ENCODE measurements at places on chromosomes 2 and 18.

DNA sequence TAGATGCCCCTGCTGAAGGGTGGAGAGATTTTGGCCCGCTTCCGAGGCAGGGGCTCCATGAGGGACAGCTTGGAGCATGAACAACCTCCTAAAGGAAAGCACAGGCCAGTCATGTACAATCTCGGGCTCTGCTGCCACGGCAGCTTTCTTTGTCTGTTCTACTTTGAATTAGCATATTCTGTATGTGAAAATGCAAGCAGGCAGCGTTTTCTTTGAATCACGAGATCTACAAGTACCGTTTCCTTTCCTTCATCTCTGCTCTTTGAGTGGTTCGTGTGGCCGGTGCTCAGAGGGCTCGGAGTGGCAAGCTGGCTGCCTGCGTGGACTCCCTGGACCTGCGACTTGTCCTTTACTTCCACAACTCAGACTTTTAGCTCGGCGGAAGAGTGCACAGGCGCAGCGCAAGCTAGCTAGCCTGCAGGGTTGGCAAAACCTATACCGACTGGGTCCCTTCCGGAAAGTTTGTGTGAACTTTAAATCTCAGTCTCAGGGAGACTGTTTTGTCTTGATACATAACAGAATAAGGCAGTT lies 6.9 kb downstream of the TWIST2 start:
- no peak for DNase-seq

- DNase-seq, result peak; percentile 99
These were observed 105.9 kb upstream of the CREB1 start for GRCh38 chr2:207423886-207424285.

- no peak for DNase-seq
These were observed 134.1 kb upstream of the GPC1 start for GRCh38 chr2:240301256-240301795.

GRCh38 chr2:102081606-102082005 lies 60.9 kb upstream of the IL1R1 start:
- DNase-seq, result no peak
